HFFc6 (cell line): ENCODE measurements at places on chromosomes 12 and 14.

GRCh38 chr12:91974541-91975085 lies 171.0 kb downstream of the BTG1 start:
- peak; percentile 17 for DNase-seq

DNA sequence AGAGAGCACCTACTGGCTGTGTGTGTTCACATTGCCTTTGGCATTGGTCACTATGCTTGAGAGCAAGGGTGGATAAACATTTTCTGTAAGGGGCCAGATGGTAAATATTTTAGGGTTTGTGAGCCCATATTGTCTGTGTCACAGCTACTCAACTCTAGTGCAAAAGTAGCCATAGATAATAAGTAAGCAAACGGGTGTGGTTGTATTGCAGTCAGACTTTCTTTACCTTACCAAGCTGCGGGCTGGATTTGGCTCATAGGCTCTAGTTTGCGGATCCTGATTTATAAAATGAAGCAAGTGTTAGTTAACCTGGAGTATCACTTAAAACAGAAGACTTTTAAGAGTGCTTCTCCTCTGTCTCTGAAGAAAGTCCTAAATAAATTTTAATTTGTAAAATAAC lies 169.0 kb downstream of the KICS2 start:
- DNase-seq, result no peak

GRCh38 chr12:19792028-19792427 lies 352.7 kb downstream of the AEBP2 start:
- DNase-seq, result no peak

GRCh38 chr12:69052613-69053408 lies 119.8 kb upstream of the CPM start:
- DNase-seq, result peak; percentile 71

DNA sequence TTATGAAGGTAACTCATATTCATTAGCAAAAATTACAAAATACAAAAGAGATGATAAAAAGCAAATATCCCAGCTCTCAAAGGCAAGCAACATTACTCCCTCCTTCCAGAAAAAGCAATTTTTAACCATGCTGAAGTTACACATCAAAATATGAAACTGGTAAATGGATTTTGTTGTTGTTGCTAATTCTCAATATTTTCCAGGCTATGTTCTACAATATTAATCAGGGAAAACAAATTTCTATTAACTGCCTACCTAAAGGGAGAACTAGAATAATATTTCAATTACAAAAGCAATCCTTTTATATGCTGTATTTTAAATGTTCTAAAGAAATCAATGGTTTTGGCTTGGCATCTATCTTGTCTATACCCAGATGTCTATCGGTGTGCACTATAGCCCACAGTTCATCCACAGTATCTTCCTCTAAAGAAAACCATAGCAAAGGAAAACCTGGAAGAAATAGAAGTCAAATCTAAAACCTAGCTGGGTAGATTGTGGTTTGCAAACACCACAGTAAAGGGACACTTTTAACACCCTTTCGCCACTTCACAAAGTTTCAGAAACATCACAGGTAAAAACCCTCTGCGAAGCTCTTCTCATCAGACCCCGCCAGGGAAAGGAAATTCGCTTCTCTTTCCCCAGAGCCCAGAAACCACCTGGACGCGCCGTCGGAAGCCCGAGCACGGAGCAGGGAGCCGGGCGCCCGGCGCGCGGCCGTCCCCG lies 32.0 kb downstream of the TC2N start:
- DNase-seq, result no peak

GRCh38 chr12:100127766-100128511 lies 14.7 kb downstream of the BLTP3B start:
- DNase-seq, result peak; percentile 33

DNA sequence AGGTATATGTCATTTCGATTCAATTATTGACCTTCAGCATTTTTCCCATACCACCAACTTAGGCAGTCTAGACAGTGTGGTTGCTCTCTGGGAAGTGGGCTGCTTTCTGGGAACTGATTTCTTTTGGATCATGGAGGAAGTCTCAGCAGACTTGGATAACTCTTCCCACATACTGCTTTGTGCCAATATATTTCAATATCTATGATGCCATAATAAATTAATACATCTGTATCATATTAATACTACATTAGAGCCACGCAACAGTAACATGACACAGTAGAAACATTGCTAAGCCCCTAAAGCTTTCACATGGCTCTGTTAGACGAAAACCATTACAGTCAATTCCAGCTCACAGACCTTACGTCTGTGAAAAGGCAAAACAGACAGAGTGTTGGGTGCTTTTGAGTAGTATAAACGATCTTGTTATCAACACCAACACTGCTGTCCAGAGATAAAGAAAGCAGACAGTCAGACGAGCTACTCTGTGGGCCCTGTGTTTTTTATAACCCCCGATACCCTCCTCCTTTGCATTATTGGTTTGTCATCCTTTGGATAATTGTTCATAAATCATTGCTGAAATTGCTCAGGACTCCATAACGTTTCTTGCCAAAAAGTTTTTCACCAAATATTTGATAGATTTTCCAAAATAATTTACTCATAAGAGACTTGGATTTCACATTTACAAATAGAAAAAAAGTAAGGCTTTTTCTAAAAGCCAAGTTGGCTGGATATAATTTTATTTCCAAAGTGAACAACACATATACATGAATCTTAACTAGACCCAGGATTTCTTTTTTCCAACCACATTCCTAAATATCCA lies 439.7 kb downstream of the ADAMTS20 start:
- no peak for DNase-seq

DNA sequence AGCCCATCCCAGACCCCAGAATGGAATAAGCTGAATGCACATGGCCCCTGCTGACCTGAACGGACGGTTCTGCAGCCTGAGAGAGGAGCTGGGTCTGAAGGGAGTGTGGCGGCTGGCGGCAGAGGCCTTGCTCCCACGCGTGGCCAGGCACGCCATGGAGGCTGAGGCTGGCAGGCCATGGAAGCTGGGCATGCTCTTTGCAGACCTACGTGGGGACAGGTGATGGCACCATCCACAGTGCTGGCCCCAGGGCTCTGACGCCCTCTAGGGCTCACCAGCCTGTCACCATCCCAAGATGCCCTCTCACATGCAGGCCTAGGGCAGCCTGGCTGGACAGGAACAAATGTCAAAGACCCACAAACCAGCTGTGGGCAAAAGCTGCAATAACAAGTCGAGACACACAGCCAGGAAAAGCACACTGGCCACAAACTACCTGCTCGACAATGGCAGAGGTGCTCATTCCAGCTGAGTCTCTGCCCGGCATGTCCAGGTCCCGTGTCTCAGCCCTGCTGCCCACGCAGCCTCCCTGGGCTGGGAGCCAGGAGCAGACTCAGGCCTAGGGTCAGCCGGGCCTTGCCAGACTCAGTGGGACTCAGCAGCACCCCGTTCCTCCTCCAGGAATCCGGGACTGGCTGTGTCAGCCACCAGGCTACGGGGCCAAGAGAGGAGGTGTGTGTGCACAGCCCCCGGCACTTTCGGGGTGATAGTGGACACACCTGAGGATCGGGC lies 19.7 kb downstream of the BTBD6 start:
- DNase-seq, result no peak

DNA sequence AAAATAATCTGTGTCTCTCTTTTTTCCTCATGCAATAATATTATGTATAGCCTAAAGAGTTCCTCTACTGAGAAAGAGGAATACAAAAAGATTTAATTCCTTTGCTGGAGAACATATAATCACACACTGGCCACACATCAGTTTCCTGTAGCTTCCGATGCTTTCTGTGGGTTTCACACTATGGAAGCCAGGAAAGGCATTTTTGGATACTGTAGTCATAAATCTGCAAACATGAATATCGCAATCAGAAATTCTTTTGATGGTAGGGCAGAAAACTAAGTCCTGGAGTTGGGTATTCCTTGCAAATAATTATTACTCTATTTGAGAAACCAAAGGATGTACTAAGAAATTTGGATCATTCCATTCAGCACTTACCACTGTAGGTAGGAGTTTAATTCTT lies 260.0 kb downstream of the ACSS3 start:
- DNase-seq, result no peak

GRCh38 chr12:22276313-22276712 lies 58.2 kb downstream of the ST8SIA1 start:
- DNase-seq, result no peak

DNA sequence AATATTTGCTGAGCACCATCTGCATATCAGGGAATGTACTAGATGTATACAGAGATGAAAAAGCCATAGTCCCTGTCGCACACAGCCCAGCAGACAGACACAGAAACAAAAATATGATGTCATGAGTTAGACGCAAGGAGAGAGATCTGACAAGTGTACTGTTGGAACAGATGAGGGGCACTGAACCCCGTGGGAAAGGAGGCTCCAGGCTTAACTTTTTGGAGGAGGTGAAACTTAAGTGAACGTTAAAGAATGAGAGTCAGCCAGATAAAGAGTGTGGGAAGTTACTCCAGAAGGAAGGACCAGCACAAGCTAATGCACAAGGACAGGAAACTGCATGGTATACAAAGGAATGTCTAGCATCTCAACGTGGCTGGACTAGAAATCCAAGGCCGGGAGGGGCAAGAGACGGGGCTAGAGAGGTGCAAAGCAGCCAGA lies 2.5 kb upstream of the ACTN1 start:
- peak; percentile 52 for DNase-seq

DNA sequence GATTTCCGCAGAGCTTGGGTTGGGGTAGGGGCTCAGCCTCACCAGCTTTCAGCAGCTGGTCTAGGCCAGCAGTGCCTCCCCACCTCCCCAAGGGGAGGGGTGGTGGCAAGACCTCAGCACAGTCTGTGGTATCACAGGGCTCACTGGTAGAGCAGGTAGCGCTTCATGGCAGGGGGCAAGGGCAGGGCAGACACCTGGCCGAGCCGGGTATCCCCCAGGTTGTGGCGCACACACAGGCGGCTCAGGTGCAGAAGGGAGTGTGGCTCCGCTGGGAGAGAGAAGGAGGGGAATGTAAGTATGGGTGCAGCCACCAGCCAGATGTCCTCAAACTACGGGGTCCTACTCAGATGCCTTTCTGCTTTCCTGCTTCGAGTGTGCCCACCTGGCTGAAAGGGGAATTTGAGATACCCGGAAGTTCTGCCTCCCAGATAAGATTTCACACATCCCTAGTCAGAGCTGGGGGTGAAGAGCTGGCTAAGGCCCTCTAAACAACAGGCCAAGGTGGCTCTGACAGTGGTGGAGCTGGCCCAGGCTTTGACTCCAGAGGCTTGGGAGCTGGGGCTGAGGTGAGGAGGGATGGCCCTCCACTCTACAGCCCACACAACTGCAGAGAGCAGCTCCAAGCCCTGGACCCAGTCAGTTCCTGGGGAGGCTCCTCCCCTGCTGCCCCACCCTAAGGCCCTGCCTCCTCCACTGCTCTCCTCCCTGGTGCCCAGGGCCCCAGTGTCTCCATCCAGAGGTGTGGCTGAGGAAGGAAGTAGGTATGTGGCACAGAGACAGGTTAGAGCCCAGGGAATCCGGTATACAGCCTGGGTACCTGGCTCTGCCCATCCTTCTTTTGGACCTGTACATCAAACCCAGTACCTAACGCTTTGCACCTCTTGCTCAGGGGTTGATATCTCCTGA lies 1.8 kb downstream of the SPSB2 start:
- DNase-seq, result peak; percentile 18

DNA sequence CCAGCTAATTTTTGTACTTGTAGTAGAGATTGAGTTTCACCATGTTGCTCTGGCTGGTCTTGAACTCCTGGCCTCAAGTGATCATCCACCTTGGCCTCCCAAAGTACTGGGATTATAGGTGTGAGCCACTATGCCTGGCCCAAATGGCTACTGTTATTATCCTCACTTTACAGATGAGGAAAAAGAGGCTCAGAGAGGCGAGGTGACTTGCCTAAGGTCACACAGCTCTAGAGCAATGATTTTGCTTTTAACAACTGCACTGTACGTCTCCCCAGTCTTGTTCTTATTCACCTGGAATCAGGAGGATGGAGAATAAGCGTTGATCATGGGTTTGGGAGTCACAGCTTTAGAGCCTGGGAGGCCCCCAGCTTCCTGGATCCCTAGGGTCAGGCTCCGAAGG lies 69.8 kb upstream of the NCOR2 start:
- DNase-seq, result no peak

DNA sequence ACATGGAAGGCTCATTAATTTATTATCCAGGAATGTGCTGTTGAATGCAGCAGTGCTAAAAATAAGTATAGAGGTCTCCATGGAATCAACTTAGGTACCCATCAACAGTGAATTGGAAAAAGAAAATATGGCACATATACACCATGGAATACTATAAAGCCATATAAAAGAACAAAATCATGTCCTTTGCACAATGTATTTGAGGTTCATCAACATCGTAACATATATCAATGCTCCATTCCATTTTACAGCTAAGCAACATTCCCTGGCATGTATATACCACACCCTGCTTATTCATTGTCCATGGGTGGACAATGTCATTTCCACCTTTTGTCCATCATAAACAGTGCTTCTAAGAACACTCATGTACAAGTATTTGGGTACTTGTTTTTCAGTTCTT lies 147.8 kb upstream of the RASSF8 start:
- no peak for DNase-seq

DNA sequence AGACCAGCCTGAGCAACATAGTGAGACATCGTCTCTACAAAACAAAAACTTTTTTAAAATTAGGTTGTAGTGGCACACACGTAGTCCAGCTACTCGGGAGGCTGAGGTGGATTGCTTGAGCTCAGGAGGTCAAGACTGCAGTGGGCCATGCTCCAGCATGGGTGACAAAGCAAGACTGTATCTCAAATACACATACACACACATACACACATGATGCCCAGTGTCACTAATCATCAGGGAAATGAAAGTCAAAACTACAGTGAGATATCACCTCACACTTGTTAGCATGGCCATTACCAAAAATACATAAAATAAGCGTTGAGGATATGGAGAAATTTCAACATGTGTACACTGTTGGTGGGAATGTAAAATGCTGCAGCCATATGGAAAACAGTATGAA lies 33.2 kb upstream of the KICS2 start:
- DNase-seq, result no peak

DNA sequence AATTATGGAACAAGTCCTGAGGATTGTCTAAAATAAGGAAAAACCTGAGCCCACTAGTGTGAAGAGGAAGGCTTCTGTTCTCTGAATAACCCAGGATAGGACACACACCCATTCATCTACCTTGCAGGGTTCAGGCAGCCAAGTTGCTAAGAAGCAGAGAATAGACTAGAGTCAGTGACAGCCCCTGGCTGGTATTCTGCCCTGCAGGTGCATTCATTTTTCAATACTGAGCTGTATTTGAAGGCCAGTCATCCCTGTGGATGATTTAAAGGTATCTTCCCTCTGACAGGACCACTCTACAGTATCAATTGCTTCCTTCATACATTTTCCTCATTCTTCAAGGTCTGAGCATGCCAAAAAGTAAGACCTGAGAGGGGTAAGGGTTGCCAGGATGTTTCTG lies 22.9 kb downstream of the WNT5B start:
- no peak for DNase-seq

- no peak for DNase-seq
Measured at GRCh38 chr12:118319627-118320026, 53.1 kb downstream of the TAOK3 start.
